Posterior cingulate gyrus (tissue), 11 donors: ENCODE measurements at places on chromosomes 13 and 19.

GRCh38 chr19:52237197-52237596, 32.2 kb upstream of the ZNF766 start:
- DNase-seq: no peak

GRCh38 chr19:18170714-18171255, 2.8 kb upstream of the IFI30 start:
- peak; percentile 59 for DNase-seq

DNA sequence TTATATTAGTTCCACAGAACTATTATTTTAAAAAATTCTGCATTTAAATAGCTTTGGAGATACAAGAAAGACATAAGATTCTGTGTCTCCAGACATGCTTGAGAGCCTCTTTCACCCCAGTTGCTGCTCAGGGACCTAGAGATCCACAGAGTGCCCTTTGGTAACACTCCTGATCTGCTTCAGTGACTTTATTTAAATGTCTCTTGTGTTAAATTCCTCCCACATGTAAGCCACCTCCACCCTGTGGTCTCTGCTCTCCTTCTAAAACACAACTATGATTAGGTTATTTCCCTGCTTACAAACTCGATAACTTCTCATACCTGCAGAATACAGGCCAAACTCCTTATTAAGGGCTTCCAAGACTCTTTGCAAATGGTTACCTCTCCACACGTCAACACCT, 141.0 kb downstream of the RFC3 start:
- DNase-seq: no peak

DNA sequence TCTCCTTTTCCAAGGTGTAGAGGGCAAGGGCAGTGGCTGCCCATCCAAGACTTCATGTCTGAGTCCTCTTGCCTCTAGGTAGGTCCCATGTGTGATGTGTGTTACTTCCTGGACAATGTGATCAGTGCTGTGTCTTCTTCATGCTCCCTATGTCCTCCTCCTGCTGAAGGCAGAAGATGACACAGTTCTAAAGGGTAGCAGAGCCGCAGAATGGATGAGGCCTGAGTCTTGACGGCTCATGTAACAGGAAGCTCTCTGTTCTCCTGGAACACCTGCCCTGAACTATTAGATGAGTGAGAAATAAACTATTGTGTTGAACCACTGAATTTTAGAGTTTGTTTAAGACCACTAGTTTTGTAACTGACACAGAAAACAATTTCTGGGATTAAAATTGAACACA, 165.9 kb downstream of the NDFIP2 start:
- DNase-seq: no peak

DNA sequence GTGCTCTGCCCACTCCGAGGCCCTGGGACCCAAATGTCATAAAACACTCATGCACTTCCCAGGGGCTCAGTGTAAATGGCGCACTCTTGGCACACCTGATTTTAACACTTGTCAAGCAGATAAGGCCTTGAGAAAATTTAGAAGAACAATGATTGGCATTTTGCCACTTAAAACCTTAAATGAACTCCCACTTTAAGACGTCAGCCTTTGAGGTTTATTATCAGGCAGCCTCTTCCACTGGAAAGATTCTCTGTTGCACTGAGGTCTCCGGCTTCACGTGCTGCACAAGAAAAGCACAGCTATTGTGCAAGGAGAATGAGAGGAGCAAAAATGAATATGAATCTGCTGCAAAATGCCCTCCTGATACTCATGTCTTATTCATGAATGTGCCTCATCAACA, 38.5 kb upstream of the ATP11A start:
- no peak for DNase-seq

DNA sequence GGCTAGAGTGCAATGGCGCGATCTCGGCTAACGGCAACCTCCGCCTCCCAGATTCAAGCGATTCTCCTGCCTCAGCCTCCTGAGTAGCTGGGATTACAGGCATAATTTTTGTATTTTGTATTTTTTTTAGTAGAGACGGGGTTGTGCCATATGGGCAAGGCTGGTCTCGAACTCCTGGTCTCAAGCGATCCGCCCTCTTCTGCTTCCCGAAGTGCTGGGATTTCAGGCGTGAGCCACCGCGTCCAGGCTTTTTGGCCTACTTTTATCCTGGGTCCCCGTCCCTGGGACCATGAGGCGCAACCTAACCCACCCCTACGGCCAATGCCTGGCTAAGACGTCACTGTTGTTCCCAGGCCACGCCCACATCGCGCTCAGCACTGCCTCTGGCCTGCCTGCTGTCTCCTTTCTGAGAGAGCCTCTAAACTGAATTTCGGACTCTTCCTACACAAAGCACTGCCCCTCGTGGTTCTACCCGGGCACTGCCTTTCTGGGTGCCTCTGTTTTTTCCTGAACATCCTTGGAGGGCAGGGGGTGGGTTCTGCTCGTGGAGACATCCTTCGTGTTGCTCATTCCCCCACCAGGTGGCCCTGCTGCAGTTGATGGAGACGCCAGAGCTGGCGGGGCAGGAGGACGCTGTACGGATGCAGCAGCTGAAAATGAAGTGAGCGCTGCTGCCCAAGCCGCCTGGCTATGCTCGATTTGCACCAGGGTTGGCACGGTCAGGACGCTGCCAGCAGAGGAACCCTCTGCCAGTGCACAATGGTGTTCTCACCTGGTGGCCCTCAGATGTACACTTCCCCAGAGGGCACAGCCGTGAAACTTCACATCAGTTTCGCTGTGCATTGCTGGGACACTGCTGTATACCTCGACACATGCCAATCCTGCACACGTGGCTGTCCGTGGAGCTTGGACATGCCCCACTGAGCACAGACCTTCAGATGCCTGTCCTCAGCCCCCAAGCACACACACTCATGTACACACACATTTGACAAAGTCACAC, 2.0 kb downstream of the REX1BD start:
- peak; percentile 88 for DNase-seq

GRCh38 chr19:13169769-13170168, 19.6 kb downstream of the IER2 start:
- DNase-seq: no peak

DNA sequence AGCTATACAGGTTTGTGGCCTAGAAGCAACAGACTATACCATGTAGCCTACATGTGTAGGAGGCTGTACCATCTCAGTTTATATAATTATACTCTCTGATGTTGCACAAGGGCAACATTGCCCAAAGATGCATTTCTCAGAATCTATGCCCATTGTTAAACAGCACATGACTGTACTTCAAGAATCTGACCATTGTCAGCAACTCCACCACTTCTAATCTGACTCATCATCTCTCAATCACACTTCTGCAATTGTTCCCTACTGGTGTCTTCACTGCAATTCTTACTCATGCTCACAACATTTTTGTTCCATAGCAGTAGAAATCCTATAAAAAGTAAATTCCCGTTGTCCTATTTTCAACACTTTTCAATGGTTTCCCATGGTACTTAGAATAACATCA, 63.9 kb upstream of the ATXN8OS start:
- no peak for DNase-seq

DNA sequence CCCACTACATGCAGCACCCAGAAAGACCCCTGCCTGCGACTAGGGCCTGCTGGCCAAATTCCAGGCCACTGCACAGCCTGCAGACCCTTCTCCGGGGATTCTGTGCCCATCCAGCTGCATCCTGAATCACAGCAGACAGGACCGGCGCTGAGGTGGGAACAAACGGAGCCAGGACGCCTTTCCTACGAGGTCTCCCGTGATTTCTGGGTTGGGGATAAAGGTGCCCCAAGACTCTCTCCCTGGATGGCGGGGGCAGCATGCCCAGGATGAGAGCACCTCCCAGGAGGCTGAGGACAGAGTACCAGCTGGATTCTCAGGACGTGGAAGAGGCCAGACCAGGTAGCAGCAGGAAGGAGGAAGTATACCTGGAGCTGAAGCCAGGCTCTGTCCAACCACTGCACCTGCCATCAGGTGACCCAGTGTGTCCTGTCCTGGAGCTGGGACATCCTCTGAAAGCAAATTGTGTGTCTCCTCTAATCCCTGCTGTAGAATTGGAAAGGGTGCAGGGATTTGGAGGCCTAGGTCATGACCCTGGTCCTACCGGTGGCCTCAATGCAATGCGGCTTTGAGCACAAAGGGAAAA, 3.4 kb upstream of the FUT5 start:
- no peak for DNase-seq

DNA sequence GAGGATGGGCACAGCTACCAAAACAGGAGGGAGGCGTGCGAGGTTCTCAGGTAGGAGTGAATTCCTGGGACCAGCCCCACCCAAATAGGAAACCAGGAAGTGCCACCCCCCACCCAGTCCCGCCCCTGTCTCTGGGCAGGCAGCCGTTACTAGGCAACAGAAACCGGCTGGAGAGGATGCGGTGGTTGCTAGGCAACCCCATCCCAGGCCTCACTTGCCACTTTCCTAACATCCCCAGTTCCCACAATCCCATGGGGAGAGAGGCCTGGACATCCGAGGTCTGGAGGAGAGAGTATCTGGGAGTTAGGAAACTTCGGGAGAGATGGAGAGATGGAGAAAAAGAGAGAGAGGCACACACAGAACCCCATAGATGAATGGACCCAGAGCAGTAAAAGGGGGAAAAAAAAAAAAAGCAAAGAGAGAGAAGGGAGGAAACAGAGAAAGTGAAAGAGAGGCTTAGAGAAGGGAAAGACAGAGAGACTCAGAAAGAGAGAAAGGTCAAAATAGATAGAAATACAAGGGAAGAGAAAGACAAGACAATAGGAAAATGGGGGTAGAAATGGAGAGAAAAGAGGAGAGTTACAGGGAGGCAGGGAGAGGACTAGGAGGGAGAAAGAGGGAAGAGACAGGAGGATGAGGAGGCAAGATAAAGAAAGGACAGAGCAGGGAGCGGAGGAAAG, 3.8 kb downstream of the GRIK5 start:
- DNase-seq: peak; percentile 53

DNA sequence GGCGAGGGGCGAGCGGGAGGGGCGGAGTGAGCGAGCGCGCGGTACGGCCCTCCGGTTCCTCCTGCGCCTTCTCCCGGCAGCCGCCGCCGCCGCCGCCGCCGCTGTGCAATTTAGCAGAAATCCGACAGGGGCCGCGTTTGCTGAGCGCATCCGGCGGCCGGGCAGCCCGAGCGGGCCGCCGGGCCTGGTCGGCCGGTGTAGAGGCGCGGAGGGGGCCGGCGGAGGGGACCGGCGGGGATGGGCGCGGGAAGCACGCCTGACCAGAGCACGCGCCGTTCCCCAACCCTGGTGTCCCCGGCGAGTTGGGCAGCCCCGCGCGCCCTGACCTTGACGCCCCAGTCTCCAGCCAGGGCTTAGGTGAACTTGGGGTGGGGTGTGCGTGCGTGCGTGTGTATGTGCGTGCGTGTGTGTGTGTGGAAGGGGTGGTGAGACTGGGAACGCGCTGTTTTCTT, 144.5 kb upstream of the ZNF536 start:
- DNase-seq: peak; percentile 97

DNA sequence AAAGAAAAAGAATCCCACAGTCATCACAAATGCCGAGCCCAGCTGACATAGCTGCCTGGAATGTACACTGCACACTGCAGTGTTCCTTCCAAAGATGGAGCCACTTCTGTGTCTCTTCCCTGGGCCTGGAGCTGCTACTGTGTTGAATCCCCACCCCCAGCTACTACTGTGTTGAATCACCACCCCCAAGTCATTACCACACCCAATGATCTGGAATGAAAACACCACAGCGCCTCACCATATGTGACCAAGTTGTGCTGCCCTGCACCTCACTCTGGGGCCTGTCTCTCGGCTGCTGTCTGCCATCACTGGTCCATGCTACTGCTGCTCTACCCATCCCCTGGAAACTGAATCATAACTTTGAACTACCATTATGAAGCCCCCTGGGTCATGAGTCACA, 861.2 kb downstream of the UQCRFS1 start:
- DNase-seq: no peak

DNA sequence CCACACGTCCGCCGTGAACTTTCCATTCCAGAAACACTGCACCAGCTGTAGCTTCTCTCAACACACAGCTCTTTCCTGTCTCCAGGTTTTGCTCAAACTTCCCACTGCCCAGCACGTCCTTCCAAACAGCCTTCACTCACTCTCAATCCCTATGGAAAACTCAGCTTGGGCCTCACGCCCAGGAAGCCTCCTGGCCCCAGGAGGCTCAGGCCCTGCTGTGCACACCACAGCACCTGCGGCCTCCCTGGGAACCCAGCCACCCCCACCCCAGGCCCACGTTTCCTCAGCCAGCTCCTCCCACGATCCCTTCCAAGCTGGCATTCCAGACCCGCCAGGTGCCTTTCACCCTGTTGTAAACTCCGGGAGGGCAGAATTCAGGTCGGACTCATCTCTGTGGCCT, 35.2 kb downstream of the C13orf46 start:
- DNase-seq: no peak

GRCh38 chr13:65642996-65643395, 1587.1 kb downstream of the PCDH9 start:
- DNase-seq: no peak

- DNase-seq: no peak
Measured at GRCh38 chr13:66322193-66322740, 907.9 kb downstream of the PCDH9 start.

DNA sequence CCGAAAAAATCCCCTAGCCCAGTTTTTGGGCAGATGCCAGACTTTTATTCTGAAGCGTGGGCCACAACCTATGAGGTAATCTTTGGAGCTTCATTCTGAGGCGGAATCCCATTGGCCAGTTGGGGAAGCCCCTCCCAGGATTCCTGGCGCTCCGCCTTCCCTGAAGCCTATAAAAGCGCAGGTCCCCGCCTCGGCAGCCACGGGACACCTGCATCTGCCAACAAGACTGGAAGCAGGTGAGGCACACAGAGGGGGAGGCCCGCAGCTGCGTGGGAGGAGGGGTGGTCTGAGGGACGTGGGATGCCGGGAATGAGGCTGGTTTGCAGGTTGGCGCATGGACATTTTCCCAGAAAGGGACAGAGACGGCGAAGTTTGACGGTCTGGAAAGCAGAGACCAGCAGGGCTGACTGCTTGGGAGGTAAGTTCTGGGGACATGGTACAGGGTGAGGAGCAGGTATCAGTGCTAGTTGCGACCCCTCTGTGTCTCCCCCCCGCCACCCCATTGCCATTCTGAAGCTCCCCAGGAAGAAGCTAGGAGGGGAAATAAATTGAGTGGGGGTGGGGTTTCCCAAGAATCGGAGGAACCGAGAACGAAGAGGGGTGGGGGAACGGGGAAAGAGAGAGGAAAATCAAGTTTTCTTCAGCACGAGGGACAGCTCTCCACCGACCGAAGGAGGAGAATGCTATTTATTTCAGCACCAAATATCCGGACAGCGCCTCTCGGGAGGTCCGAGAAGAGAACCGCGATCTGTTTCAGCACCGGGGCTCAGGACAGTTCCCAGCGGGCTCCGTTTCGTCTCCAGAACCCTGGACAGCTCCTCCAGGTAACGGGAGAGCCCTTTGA, 22.4 kb upstream of the FEM1A start:
- DNase-seq: peak; percentile 91
